IMR-90 (cell line): ENCODE measurements at places on chromosomes 3 and 15. TPM values are rescaled to one million over a fixed set of nuclear protein-coding genes. Genes with fewer than 3 reads are reported as not detected.

FETUB gene
- not detected in 2 replicates for polyA plus RNA-seq

PLA1A gene
- not detected in 2 replicates for polyA plus RNA-seq

STRIT1 gene
- not detected in 2 replicates for polyA plus RNA-seq

DAZL gene
- polyA plus RNA-seq: not detected in 2 replicates

TLR9 gene
- 0.03 TPM in 1 of 2 replicates, not detected in the other for polyA plus RNA-seq

CCR8 gene
- polyA plus RNA-seq: not detected in 2 replicates

TM4SF4 gene
- 0.60 and 0.67 TPM in 2 replicates for polyA plus RNA-seq

DNA sequence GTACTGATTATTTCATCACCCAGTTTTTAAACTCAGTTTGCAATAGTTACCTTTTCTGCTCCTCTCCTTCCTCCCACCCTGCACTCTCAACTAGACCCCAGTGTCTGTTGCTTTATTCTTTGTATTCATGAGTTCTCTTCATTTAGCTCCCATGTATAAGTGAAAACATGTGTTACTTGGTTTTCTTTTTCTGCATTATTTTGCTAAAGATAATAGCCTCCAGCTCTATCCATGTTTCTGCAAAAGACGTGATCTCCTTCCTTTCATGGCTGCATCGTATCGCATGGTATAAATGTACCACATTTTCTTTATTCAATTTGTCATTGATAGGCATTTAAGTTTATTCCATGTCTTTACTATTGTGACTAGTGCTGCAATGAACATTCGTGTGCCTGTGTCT is 79.0 kb downstream of the NAALADL2 start:
- no peaks in the 10 kb centered on the region for H3K27me3 ChIP-seq
- no peaks in the 10 kb centered on the region for H3K36me3 ChIP-seq
- no peak overlapping the region for H3K4me3 ChIP-seq
- H3K4me1 ChIP-seq: no peaks in the 10 kb centered on the region; the same call in none of the 2 replicates
- no peak for DNase-seq

GRCh38 chr15:99496302-99496629 is 69.5 kb upstream of the MEF2A start:
- no peak for DNase-seq
- H3K36me3 ChIP-seq: no peaks in the 10 kb centered on the region
- H3K4me1 ChIP-seq: peaks cover 11% of the 10 kb centered on the region; the same call in 1 of the 2 replicates
- peak overlapping the region; percentile 69; the same call in 1 of the 2 replicates for H3K27ac ChIP-seq
- no peak overlapping the region for H3K4me3 ChIP-seq

DNA sequence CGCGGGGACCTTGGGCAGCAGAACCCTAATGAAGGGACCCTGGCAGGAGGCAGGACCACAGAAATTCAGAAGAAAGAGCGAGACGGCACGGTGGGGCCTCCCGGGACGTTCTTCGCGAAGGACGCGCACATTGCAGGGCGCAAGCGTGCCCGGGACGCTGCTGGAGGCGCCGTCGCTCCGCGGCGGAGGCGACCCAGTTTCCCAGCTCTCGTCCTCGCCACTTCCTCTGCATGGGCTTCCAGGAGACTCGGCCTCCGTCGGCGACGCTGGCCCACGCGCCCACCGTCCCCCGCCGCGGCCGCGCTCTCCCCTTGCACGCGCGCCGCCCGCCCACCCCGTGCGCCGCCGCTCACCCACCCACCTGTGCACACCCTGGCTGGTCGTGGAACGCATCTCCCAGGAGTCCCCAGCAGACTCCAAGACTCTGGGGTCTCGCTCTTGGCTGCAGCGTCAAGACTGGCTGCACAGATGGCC is 31.8 kb upstream of the SMAD3 start:
- DNase-seq: no peak
- peaks cover 13% of the 10 kb centered on the region for H3K4me1 ChIP-seq
- no peak overlapping the region for H3K4me3 ChIP-seq
- no peaks in the 10 kb centered on the region for H3K36me3 ChIP-seq
- H3K27me3 ChIP-seq: peaks cover 4% of the 10 kb centered on the region; the same call in 1 of the 2 replicates
- H3K27ac ChIP-seq: no peak overlapping the region

- H3K36me3 ChIP-seq: no peaks in the 10 kb centered on the region
- no peak overlapping the region for H3K4me3 ChIP-seq
- H3K27me3 ChIP-seq: peaks cover 15% of the 10 kb centered on the region
- H3K27ac ChIP-seq: no peak overlapping the region
- DNase-seq: no peak
- no peaks in the 10 kb centered on the region for H3K4me1 ChIP-seq
Observed at GRCh38 chr3:37501571-37502313, 327.4 kb upstream of the LRRFIP2 start.

GRCh38 chr3:151919446-151919845 is 46.0 kb downstream of the SUCNR1 start:
- no peaks in the 10 kb centered on the region for H3K36me3 ChIP-seq
- no peak overlapping the region for H3K27ac ChIP-seq
- H3K27me3 ChIP-seq: no peaks in the 10 kb centered on the region
- peaks cover 4% of the 10 kb centered on the region for H3K4me1 ChIP-seq

- DNase-seq: no peak
- H3K27ac ChIP-seq: no peak overlapping the region; the same call in 1 of the 2 replicates
- peaks cover 13% of the 10 kb centered on the region for H3K36me3 ChIP-seq
- H3K27me3 ChIP-seq: no peaks in the 10 kb centered on the region
Observed at GRCh38 chr3:183824761-183825455, 469 bp downstream of the MAP6D1 start.

DNA sequence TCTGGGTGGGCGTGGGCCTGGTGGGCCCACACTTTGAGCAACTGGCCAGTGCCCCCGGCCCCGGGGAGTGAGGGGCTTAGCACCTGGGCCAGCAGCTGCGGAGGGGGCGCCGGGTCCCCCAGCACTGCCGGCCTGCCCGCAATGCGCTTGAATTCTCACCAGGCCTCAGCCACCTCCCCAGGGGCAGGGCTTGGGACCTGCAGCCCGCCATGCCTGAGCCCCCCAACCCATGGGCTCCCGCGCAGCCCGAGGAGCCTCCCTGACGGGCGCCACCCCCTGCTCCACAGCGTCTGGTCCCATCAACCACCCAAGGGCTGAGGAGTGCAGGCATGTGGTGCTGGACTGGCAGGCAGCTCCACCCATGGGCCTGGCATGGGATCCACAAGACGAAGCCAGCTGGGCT is 484.3 kb downstream of the UNC13C start:
- H3K27ac ChIP-seq: no peak overlapping the region
- no peak for DNase-seq
- no peaks in the 10 kb centered on the region for H3K4me1 ChIP-seq
- H3K4me3 ChIP-seq: no peak overlapping the region

DNA sequence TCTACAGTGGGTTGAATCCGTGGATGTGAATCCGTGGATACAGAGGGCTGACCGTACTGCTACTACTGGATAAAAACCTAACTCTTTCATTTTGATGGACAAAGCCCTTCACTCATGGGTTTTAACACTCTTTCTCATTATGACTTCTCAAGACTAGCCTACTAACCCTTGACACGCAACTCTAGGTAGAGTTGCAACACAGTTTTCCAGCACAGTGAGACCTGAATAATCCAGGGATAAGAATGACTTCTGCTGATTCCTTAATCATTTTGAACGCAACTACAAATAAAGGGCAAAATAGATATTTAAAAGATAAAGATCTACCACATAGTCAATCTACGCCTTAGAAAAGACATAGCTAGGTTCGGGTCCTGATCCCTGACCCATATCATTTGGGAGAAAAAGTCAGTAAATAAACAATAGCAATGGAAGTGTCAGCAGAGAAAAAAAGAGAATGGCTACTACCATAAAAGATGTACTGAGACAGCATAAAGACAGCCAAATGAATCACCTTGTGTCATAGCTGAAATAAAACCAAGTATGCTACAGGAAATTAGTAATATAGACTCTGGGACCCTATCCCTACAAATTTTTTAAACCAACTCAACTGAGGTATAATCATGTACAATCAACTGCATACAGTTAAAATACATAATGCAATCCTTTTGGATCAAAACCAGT is 87.6 kb downstream of the DPH6 start:
- no peak overlapping the region for H3K27ac ChIP-seq
- H3K27me3 ChIP-seq: no peaks in the 10 kb centered on the region
- DNase-seq: peak; percentile 47
- peaks cover 3% of the 10 kb centered on the region; the same call in 1 of the 2 replicates for H3K4me1 ChIP-seq
- no peak overlapping the region for H3K4me3 ChIP-seq

DNA sequence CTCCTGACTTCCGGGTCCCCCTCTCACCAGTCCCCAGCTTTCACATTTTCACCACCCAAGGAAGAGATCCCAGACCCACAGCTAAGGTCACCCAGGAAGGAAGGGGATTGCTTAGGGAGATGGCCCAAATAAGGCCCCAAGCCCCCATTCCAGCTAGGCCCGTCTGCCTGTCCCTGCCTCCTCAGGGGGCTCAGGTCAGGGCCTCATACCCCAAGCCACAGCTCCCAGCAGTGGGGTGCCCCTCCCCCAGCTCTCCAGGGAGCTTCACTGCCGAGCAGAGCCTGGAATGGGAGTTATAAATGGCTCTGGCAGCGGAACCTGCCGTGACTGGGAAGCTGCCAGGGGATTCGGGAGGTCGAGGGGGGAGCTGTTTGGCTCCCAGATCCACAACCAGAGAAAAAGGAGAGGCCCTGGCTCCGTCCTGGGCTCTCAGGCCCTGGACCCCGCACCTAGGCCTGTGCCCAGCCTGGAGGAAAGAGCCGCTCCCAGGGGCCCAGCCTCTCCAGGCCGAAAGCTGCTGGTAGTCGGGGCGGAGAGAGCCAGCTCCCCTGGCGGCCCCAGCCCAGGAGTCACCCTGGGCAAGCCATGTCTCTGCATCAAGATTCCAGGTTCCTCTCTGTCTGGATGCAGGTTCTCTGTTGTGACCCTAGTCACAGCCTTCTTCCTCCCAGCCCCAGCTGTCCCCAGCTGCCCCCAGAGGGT is 550 bp downstream of the CCDC9B start:
- peaks cover 39% of the 10 kb centered on the region for H3K4me1 ChIP-seq
- H3K36me3 ChIP-seq: peaks cover 15% of the 10 kb centered on the region
- H3K27ac ChIP-seq: peak overlapping the region; percentile 97
- peak overlapping the region; percentile 45 for H3K4me3 ChIP-seq
- H3K27me3 ChIP-seq: no peaks in the 10 kb centered on the region

DNA sequence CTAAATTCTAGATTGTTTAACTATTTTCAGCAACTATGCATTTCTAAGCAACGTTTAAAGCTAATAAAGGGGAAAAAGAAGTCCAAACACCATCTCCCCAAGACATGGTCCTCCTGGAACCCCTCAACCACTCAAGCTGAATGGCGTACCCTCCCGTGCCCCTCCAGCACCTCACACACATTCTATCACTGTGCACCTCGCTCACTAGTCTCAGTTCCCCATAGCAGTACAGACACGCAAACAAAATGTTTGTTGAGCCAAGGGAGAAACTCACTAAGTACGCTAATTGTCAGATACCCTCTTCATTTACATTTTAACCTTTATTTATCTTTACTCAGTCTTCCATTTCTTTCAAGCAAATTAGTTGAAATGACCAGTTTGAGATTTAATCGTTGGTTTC is 48.8 kb downstream of the ACAP2 start:
- no peak for DNase-seq
- H3K27me3 ChIP-seq: no peaks in the 10 kb centered on the region
- no peak overlapping the region for H3K27ac ChIP-seq
- 0 out of 2 replicates have a peak, but pooled peaks cover 2% of the 10 kb centered on the region for H3K36me3 ChIP-seq
- peaks cover 5% of the 10 kb centered on the region; the same call in 1 of the 2 replicates for H3K4me1 ChIP-seq

DNA sequence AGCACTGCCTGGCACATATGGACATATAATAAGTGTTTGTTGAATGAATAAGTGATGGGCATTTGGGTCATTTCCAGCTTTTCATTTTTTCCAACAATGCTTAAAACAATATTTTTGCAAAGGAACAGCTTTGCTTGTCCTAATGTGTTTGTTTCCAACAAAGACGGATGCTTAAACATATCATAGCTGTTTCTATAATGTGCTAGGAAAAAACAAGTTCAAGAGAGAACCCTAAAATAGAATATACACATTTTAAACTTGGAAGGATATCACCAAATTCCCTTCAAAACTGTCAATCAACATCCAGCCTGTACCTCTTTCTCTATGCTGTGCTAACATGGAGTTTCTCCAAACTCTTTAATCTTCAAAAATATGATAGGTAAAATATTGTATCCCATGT is 224.5 kb upstream of the WNT5A start:
- no peak for DNase-seq
- H3K4me3 ChIP-seq: no peak overlapping the region

DNA sequence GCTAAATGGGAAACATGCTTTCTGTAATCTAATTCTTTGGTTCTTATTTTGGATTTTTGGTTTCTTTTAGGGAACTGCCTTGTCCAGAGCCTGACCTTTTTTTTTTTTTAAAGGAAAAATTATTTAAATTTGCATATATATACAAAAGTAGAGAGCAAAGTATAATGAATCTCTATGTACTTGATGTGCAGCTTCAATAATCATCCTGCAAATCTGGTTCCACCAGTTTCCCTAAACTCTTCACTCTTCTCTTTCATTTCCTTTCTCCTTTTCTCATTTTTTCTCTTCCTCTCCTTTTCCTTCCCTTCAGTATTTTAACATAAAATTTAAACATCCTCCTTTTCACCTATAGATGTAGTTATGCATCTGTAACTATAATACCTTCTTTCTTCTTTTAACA is 82.5 kb downstream of the USP13 start:
- no peak overlapping the region for H3K4me3 ChIP-seq
- H3K36me3 ChIP-seq: peaks cover 9% of the 10 kb centered on the region
- H3K4me1 ChIP-seq: peaks cover 1% of the 10 kb centered on the region
- H3K27ac ChIP-seq: no peak overlapping the region
- DNase-seq: no peak

- no peaks in the 10 kb centered on the region; the same call in 1 of the 2 replicates for H3K36me3 ChIP-seq
- DNase-seq: no peak
- H3K27ac ChIP-seq: no peak overlapping the region
Observed at GRCh38 chr3:94065819-94066480, 3.1 kb downstream of the NSUN3 start.

- H3K27me3 ChIP-seq: no peaks in the 10 kb centered on the region
- no peaks in the 10 kb centered on the region for H3K4me1 ChIP-seq
- no peak overlapping the region for H3K4me3 ChIP-seq
Observed at GRCh38 chr3:183826448-183827250, 1.3 kb upstream of the MAP6D1 start.

GRCh38 chr15:90789462-90789861 is 72.3 kb downstream of the BLM start:
- no peaks in the 10 kb centered on the region for H3K4me1 ChIP-seq
- no peaks in the 10 kb centered on the region for H3K36me3 ChIP-seq
- no peak for DNase-seq
- H3K4me3 ChIP-seq: no peak overlapping the region

GRCh38 chr15:70259640-70260508 is 162.2 kb upstream of the TLE3 start:
- H3K4me3 ChIP-seq: no peak overlapping the region
- peaks cover 40% of the 10 kb centered on the region; the same call in 1 of the 2 replicates for H3K27me3 ChIP-seq
- peaks cover 2% of the 10 kb centered on the region; the same call in 1 of the 2 replicates for H3K4me1 ChIP-seq
- DNase-seq: no peak

GRCh38 chr3:147930232-147930807 is 521.2 kb downstream of the ZIC1 start:
- no peak overlapping the region for H3K27ac ChIP-seq
- H3K4me3 ChIP-seq: no peak overlapping the region
- no peaks in the 10 kb centered on the region for H3K27me3 ChIP-seq
- DNase-seq: peak; percentile 59

GRCh38 chr15:52006702-52007340 is 12.2 kb upstream of the MAPK6 start:
- DNase-seq: no peak
- peaks cover 7% of the 10 kb centered on the region; the same call in 1 of the 2 replicates for H3K4me1 ChIP-seq
- H3K4me3 ChIP-seq: no peak overlapping the region
- no peaks in the 10 kb centered on the region for H3K27me3 ChIP-seq
